ENCODE measurements at places on chromosomes 5 and 9.
A peak's percentile ranks its signal among the peaks of the same experiment; 100 is the strongest.

- peak; percentile 96 for DNase-seq
These were observed 81.8 kb downstream of the ZNF618 start for GRCh38 chr9:113957821-113958341.

- no peak for DNase-seq
These were observed 62.2 kb upstream of the ZNF462 start for GRCh38 chr9:106800701-106801270.

GRCh38 chr9:3292311-3292710 lies 233.5 kb downstream of the RFX3 start:
- no peak for DNase-seq

- peak; percentile 1 for DNase-seq
These were observed 252.7 kb downstream of the CEMIP2 start for GRCh38 chr9:71515626-71516025.

GRCh38 chr9:132631685-132632084 lies 38.1 kb downstream of the DDX31 start:
- DNase-seq: no peak

DNA sequence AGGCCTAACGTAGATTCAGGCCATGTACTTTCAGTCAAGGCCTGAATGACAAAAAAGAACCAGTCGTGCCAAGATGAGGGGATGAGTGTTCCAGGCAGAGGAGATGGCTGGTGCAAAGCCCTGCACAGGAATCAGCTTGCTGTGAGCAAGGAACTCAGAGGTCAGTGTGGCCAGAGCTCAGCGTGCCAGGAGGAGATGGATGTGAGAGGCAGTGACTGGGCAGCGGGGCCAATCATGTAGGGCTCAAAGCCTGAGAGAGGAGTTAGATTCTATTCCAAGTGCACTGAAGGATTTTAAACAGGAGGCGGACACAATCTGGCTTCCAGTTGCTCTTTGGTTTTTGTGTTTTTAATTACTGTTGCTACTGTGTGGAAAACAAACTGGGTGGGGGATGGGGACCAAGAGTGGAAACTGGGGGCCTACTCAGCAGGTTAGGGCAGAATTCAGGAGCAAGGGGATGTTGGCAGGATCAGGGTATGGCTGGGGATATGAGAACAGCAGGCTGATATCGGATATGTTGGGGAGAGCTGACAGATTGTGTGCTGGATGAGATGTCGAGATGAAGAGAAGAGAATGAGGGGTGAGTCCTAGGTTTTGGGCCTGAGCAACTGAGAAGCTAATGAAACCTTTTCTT lies 64.3 kb downstream of the ANGPTL2 start:
- peak; percentile 14 for DNase-seq

- no peak for DNase-seq
These were observed 39.7 kb upstream of the ZNF622 start for GRCh38 chr5:16505140-16505891.

DNA sequence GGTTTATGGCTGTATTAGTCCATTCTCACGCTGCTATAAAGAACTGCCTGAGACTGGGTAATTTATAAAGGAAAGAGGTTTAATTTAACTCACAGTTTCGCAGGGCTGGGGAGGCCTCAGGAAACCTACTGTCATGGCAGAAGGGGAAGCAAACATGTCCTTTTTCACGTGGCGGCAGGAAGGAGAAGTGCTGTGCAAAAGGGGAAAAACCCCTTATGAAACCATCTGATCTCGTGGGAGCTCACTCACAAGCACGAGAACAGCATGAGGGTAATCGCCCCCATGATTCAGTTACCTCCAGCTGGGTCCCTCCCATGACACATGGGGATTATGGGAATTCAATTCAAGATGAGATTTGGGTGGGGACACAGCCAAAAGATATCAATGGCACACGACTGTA lies 13.9 kb downstream of the LRRC70 start:
- no peak for DNase-seq

Data from fibroblast of skin of abdomen (primary cell).